ENCODE measurements at places on chromosomes 3 and 15.

- no peak for DNase-seq
Measured at GRCh38 chr15:94300612-94301011, 69.3 kb downstream of the MCTP2 start.

DNA sequence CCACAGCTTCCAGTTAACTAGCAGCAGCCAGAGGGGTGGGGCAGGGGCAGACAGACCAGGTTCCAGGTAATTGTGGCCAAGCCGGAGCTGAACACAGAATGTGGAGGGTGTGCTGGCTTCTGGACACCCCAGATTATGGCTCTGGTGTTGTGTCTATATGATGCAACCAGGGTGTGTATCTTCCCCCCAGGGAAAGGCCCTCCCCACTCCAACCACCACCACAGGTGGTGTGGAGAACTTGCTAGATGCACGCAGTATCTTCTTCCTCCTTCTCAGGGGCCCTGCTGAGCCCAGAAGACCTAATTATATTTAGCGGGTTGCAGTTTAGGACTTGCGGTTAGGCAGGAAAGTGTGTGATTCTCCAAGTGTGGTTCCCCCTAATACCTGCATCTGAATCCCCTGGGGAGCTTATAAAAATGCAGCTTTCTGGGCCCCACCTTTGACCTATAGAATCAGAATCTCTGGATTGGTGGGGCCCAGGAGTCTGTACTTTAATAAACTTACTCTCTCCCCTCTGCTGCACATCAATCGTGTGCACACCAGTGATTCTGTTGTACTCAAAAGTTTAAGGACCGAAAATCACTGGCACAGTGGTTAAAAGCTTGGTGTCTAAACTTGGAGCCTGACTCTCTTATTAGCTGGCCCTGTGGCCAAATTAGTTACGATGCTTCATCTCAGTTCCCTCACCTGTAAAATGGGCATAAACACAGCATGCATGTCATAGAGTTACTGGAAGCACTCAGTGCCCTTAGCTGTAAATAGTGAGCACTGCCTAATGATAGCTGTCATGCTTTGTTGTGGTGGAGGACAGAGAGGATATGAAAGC lies 379.1 kb upstream of the PROK2 start:
- DNase-seq = no peak

DNA sequence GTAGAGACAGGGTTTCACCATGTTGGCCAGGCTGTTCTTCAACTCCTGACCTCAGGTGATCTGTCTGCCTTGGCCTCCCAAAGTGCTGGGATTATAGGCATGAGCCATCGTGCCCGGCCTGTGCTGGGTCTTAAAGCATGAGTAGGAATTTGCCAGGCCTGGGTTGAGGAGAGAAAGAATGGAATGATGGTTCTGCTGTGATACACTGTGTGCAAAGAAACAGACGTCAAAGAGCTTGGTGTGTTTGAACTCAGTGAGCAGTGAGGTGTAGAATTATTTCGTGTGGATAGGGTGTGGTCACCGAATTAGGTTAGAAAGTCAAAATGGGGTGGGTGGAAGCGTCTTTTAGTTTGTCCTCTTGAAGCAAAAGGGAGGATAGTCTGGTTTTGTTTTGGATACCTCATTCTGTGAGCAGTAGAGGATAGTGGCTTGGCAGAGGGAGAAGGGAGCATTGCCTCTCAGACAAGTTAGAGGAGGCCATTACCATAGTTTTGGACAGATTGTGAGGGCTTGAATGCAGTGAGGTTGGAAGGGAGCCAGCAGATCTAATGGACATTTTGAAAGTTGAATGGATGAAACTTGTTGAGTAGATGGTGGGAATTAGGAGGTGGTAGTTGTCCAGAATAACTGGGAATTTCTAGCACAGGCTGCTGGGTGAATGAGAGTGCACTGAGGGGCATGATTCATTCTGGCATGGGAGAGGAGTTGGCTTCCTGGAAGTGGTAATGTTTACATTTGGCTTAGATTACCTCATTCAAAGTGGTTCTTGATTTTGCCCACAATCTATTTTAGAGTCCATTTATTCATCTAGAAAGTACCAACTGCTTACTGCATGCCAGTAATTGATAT lies 27.2 kb downstream of the AKAP13 start:
- DNase-seq = no peak

DNA sequence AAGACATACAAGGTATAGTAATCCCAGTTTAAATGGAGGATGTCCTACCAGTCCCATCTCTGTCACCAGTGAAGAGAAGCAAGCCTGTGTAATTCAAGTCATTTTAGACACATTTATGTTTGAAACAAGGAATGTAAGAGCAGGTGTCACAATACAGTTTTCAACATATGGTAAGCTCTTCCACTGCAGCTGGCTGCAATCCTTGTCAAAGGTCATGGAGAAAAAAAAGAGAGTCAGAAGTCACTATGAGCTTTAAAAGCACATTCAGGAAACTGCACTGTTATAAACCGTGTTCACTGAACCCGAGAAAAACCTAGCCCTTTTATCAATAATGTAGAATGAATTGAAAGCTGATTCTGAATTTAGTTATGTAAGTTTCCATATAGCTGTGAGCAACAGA lies 206.4 kb downstream of the NAALADL2 start:
- DNase-seq = no peak

DNA sequence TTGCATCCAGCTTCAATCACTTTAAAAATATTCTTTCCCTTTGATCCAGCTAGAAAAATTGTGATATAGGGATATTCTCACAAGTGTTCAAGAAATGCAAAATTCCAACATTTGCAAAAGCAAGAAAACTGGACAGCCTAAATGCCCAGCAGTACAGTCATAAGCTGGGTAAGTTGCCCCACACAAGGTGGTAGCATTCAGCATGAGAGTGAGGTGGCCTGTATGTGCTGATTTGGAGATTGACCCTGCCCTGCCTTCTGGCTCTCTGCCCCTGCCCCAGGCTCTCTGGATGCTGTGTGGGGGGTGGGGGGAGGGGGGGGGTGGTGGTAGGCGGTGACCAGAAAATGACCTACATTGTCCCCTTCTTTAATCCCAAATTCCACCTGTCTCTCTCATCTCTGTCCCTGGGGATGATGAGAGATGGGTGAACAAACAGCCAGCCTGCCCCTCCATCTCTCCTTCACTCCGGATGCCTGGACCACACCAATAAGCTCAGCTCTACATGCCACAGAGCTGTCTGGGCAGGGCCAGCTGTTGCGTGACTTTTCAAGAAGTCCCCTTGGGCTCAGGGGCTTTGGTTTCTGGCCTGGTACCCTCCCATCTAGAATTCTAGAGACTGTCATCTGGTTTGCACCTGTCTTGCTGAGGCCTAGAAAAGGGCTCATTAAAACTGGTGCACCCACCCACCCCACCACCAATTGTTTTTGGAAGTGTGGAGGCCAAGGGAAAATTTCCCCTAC lies 42.2 kb downstream of the SLC28A1 start:
- no peak for DNase-seq

GRCh38 chr3:113018536-113019181 lies 27.9 kb downstream of the GTPBP8 start:
- DNase-seq = no peak

DNA sequence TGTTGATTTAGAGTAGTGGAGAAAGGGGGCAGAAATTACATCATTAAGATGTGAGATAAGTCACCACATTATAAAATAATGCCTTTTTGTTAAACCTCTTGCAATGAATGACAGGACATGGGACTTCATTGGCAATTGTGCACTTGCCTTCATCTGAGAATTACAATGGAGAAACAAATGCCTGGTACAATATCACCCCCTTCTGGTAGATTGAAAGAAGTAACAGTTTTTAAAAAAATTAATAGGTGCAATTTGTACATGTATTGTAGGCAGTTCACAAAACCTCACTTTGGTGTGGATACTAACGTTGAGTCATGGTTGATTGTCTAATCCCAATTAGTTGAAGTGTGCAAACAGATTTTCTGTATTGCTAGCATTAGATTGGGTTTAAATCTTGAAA lies 4.6 kb upstream of the P2RY14 start:
- peak; percentile 6 for DNase-seq

DNA sequence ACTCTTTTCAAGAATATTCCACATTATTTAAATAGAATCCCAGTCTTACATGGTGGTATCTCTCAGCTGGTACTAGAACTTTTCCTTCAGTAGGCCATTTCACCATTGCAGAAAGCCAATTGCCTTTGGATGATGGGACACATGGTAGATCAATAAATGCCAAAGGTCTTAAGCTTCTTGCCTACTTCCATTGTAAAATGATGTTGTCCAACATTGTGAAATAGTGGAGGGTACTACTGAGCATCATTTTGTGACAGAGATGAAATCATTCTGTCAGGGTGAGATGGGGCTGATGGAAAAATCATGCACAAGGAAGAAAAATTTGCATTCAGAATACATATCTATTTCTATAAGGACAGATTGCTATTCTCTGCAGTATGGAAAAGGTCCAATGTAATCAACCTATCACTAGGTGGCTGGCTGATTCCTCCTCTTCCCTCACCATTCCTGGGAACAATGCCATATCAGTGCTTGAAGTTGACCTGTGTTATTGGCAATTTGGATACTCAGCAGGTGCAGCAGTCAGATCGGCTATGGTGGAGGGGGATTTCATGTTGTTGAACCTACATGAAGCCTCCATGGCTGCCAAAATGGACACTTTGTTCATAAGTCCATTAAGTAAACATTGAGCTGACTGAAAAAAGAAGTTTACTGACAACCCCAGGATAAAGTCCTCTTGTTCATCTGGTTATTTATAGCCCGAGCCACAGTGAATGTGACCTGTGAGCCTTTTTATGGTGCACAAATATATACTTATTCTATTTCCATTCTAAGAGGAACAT lies 596.9 kb upstream of the ARPP21 start:
- DNase-seq = peak; percentile 70

DNA sequence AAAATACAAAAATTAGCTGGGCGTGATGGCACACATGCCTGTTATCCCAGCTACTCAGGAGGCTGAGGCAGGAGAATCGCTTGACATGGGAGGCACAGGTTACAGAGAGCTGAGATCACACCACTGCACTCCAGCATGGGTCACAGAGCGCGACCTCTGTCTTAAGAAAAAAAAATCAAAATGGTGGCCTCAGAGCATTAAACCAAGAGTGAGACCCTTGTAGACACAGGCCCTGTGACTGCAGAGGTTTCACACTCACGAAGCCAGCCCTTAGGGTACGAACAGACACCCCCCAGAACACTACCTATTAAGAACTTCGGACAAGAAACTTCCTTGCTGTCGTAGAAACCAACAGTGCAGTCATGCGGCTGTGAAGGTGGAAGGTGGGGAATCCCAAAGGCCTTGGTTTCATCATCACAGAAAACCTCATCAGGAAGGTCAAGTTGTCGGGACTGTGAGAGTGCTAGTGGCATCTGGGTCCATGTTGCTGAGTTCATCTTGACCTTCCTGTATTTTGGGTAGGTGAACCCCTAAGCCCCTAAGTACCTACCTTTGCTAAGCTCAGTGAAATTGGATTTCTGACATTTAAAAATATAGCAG lies 4.8 kb upstream of the PDE8A start:
- DNase-seq = no peak

- DNase-seq = no peak
Measured at GRCh38 chr3:110654843-110655502, 416.6 kb upstream of the NECTIN3 start.

DNA sequence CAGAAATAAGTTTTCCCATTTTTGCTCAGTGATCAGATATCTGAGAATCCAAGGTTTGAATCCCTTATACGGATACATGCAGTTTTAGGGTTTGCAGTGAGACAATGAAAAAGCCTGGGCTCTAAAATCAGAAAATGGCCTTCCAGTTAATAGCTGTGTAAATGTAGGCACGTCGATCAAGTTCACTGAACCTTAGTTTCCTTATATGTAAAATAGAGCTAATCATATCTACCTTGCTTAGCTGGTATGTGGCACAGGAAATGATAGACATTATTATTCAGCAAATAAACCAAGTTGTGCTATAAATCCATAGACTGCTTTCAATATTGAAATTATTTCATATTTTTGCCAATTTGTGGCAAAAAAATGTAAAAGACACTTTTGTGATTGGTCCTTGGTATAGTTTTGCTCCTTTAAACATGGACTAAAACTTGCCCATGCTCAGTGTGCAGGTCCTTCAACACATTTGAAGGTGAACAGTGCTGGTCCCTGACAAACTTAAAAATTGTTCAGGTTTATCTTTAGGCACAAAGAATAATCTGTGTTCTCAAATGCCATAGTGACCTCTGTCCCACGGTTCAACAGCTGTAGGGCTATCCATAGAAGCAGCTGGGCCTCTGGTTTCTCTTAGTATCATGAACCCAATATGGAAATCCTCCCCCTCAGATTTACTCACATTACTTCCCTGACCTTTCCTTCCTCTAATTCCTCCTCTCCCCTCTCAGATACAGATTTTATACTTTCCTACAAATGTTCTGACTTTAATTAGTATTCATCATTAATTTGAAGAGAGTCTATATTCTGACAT lies 51.0 kb downstream of the CCDC54 start:
- DNase-seq = no peak

- peak; percentile 7 for DNase-seq
Measured at GRCh38 chr15:78641102-78641748, at the start of gene CHRNB4. Gene CHRNB4 (minus strand): TSS chr15:78641210. CDS start chr15:78641133, 77 bp downstream.

DNA sequence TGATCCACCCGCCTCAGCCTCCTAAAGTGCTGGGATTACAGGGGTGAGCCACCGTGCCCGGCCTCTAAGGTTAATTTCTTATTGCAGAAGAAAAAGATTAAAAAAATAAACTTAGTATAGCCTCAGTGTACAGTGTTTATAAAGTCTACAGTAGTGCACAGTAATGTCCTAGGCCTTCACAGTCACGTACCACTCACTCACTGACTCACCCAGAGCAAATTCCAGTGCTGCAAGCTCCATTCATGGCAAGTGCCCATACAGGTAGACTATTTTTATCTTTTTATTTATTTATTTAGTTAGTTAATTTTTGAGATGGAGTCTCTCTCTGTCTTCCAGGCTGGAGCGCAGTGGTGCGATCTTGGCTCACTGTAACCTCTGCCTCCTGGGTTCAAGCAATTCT lies 3.2 kb upstream of the FLNB start:
- no peak for DNase-seq

GRCh38 chr15:98729446-98730042 lies 81.2 kb downstream of the IGF1R start:
- no peak for DNase-seq

DNA sequence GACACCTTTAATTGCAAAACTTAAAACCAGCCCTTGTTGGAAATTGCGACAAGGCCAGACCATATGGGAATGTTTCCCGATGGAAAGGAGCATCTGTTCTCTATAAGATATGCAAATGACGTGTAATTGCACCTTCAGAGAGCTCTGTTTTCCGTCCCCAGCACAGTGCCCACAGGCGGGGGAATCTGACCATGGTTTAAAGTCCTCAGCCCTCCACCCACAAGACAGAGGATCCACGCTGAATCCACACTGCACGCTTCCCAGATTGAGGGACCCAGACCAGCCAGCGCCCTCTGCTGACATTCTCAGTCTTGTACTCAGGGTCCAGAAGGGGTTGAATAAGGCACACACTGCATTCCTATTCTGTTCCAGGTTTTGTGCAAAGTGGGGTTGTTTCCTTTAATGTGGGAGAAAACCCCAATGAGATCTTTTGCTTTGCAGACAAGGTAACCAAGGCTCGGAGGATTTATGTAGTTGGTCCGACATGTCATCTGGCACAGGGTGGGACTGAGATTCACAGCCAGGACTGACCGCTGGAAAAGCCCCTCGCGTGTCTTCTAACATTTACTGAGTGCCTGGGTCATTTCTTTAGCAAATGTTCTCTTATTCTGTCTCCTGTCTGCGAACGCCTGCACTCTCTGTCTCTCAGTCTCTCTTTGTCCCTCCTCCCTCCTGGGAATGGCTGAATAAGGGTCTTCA lies 36.8 kb upstream of the KLHL25 start:
- no peak for DNase-seq

Measured in NCI-H345 (cell line).